Stimulated activated CD4-positive, alpha-beta T cell treated with anti-CD3 and anti-CD28 coated beads, Interleukin-15, amount 100 ng/mL, for 1 hour (primary cell): ENCODE measurements at places on chromosomes 5 and 9.

- no peak for DNase-seq
Observed at GRCh38 chr5:78747055-78747454, 98.5 kb upstream of the LHFPL2 start.

GRCh38 chr9:102049586-102050246, 311.3 kb upstream of the GRIN3A start:
- DNase-seq = no peak

DNA sequence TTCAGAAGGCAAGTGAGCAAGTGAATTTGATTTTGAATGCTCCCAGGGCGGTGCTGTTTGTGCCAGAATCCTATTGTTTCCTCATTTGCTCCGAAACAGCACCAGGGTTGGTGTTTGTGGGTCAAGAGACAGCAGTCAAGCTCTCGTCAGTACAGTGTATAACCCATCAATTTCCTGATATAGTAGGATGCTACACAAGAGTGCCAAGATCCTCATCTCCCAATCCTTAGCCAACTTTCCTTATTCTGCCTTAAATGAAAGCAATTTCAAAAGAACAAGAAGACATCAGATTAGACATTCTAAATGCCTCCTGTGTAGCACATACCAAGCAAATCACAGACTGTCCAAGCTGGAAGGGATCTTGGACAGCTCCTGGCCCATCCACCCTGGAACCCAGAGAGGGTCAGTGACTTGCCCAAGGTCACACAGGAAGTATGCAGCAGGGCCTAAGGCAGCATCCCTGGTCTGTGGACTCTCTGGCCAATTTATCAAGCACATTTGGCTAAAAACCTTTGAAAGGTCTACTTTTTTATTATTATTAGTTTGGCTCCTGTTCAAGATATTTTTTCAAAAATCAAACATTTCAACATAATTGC, 4.5 kb downstream of the WHRN start:
- no peak for DNase-seq

DNA sequence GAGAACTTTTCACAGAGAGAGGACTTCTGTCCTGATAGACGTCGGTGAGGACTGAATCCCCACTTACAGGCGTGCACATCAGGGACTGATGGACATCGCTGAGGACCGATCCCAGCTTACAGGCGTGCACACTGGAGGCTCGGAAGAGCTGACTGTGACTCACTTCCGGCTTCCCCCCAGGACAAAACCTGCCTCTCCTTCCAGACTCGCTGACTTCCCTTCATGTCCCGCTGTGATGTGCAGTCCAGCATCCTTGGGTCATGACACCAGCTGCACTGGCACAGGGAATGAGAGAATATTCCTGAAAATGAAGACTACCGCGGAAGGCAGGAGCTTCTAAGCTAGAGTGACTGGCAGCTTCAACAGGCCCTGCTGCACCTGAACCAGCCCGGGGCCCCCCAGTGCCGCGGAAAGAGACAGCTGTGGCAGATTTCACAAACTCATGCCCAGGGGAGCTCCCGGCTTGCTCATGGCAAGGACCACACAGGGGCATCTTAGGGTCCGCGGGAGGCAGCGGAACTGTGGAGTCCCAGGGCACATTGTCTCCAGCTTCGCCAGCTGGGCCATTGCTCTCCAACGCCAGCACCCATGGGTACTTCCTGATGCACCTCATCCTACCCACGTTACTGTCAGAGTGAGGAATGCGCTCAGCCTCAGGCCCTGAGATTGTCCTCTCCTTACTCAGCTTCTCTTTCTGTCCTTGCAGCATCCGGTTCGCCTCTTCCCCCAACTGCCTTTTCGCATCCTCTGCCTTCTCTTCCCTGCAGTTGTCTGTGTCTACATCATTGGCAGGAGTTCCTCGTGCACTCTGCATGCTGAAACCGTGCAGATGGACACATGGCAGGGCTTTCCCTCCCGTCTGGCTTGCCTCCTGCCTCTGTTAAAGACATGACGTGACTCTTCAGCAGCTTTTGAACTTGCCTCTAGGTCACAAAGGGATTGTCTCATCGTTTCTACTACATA, 29.5 kb downstream of the SURF6 start:
- DNase-seq = no peak

DNA sequence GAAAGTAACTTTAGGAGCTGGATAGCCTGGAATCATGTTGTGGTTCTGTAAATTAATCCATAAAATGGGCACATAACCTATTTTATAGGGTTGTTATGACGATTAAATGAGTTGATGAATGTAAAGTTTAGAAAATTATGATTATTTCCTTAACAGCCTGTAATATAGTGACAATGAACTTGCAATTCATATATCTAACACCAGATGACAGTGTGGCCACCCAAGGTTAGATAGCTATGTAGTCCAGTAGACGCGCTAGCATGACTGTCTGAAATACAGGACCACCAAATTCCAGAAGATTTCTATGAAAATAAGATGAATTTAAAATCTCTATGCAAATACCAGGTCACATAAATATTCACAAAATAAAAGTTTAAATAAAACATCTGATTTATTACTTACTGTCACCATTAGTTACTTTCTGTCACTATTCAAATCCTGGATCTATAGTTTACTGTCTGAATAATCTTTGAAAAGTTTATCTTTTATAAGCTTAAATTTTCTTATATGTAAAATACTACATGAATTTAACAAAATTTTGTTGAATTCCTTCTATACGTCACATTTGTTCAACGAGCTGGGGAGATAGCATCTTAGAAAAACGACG, 26.1 kb upstream of the MACIR start:
- no peak for DNase-seq

- DNase-seq = no peak
Observed at GRCh38 chr9:107627781-107628180, 138.2 kb upstream of the KLF4 start.
